ENCODE measurements at places on chromosomes 5 and 9. TPM values are rescaled to one million over a fixed set of nuclear protein-coding genes. Genes with fewer than 3 reads are reported as not detected.

- no peak for DNase-seq
- H3K4me3 ChIP-seq, result no peak overlapping the region
- H3K27me3 ChIP-seq, result no peaks in the 10 kb centered on the region
- no peaks in the 10 kb centered on the region for H3K4me1 ChIP-seq
Measured at GRCh38 chr9:7405924-7406604, 393.5 kb downstream of the DMAC1 start.

DNA sequence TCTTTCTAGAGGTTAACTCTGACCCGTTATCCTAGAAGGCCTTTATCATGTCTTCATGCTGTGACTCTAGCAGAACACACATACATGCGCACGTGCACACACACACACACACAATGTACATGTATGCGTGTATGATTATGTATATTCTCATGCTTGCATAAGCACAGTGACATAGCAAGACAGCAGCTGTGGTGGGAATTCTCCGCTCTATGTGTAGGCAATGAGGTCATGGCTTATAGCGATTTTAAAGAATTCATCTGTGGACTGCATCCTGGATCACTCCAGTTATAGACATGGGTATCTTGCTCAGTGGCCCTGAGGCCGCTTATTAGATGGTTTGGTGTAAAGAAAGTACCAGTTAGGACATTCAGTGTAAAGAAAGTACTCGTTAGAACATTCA lies 106.2 kb downstream of the FBXL7 start:
- H3K27ac ChIP-seq, result no peak overlapping the region
- no peak for DNase-seq
- no peaks in the 10 kb centered on the region for H3K4me1 ChIP-seq
- no peaks in the 10 kb centered on the region for H3K36me3 ChIP-seq
- H3K4me3 ChIP-seq, result no peak overlapping the region
- no peaks in the 10 kb centered on the region for H3K27me3 ChIP-seq

GRCh38 chr5:110077147-110077546 lies 387.4 kb downstream of the MAN2A1 start:
- H3K36me3 ChIP-seq, result no peaks in the 10 kb centered on the region
- H3K4me3 ChIP-seq, result no peak overlapping the region
- no peak overlapping the region for H3K27ac ChIP-seq
- no peak for DNase-seq

- no peak overlapping the region for H3K4me3 ChIP-seq
- no peaks in the 10 kb centered on the region for H3K4me1 ChIP-seq
- no peak for DNase-seq
- no peak overlapping the region for H3K27ac ChIP-seq
- H3K36me3 ChIP-seq, result peaks cover 20% of the 10 kb centered on the region
Measured at GRCh38 chr5:66010476-66010875, 84.1 kb downstream of the ERBIN start.

Gene SPATA31E1
- total RNA-seq, result not detected

Gene CNTFR
- total RNA-seq, result 3.0 TPM

DNA sequence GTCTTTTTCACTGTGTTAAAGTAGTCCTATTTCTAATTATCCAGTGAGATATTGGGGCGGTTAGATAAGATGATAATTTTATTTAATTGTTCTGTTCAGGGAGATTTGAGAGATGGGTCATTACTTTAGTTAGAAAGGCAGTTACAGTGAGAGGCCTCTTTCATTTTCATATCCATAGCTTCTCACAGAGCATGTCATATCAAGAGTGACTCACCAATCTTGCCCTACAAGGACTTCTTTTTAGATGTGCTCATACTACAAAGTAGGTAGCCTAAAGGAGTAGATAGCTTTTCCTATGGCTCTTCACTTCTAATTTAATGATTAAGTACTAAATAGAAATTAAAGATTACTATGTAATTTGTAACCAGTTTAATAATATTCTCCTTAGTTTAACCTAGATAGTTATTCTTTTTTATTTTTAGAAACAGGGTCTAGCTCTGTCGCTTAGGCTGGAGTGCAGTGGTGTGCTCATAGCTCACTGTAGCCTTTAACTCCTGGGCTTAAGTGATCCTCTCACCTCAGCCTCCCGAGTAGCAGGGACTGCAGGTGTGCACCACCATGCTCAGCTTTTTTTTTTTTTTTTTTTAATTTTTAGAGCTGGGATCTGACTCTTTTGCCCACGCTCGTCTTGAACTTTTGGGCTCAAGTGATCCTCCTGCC lies 71.0 kb downstream of the FER start:
- no peaks in the 10 kb centered on the region for H3K27me3 ChIP-seq
- no peaks in the 10 kb centered on the region for H3K36me3 ChIP-seq
- DNase-seq, result no peak
- no peak overlapping the region for H3K4me3 ChIP-seq

Gene CCIN
- 2.5 TPM for total RNA-seq

- peaks cover 3% of the 10 kb centered on the region for H3K36me3 ChIP-seq
- no peak overlapping the region for H3K27ac ChIP-seq
- H3K4me3 ChIP-seq, result no peak overlapping the region
- H3K4me1 ChIP-seq, result peaks cover 80% of the 10 kb centered on the region
- DNase-seq, result no peak
Measured at GRCh38 chr9:79615038-79615437, 43.3 kb downstream of the TLE4 start.

Gene PHF24
- 0.68 TPM for total RNA-seq

Gene ITGA2
- total RNA-seq, result 1.4 TPM

DNA sequence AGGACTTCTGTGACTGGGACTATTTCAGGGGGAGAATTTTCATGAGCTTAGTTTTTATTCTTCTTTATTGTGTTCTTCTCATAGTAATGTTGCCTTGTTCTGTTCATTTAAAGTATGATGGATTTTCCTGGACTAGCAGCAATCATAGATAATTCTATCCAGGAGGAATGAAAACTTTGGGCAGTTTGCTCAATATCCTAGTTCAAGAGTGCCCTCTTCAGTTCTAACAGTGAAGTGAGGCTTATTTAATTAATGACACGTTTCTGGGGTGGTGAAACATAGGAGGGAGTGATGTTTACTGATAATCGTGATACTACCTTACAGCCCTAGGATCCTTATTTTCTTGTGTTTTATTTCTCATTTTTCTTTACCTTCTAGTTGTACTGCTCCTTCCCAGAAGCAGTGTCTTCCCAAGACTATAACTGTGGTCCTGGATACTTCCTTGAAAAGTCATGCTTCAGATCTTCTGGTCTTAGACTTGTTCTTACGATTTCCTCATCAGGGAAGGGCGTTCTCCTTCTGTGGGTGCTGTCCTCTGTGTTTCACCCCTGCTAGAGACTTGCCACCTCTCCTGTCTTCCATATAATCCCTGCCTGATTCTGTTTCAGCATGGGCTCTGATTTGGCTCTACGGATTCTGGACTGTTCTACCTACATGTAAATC lies 57.4 kb downstream of the CFAP95 start:
- H3K27me3 ChIP-seq, result no peaks in the 10 kb centered on the region
- H3K4me3 ChIP-seq, result no peak overlapping the region
- no peaks in the 10 kb centered on the region for H3K4me1 ChIP-seq
- no peak overlapping the region for H3K27ac ChIP-seq
- no peak for DNase-seq

DNA sequence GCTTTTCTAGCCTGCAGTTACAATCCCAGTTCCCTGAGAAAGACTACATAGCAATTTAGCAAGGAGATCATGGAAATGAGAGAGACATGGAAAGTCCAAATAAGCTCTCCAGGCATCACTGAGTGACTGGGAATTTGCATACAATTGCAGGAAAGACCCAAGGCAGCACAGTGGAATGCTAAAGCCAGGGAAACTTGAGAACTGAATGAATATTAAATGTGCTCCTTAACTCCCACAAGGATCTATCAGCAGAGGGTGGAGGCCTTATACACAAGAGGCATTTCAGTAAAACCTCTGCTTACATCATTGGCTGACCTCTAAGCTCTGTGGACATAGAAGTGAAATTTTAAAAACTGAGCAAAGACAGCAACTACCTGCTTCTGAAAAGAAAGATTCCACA lies 355.6 kb upstream of the DAB2 start:
- no peak for DNase-seq
- peaks cover 11% of the 10 kb centered on the region for H3K4me1 ChIP-seq
- no peak overlapping the region for H3K27ac ChIP-seq
- H3K36me3 ChIP-seq, result no peaks in the 10 kb centered on the region

Gene OTULIN
- total RNA-seq, result 13.2 TPM

Gene MCC
- total RNA-seq, result 9.1 TPM

DNA sequence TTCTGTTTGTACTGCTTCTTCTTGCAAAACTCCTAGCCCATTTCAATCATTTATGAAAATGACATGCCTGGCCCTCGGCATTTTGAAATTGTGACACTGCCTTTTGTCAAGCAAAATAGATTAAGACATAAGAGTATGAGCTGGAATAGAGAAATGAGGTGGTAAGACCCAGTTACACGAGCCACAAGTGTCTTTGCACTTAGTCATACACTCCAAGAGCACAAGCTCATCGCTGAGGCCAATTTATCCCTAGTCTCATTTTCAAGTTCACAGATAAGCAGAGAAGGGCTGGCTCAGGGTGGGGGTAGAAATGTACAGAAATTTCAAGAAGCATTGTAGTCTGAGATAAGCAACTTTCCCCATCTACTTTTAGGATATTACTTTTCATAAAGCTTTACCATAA lies 40.6 kb upstream of the MAP1B start:
- H3K4me1 ChIP-seq, result no peaks in the 10 kb centered on the region
- no peak overlapping the region for H3K4me3 ChIP-seq
- no peaks in the 10 kb centered on the region for H3K36me3 ChIP-seq
- H3K27ac ChIP-seq, result no peak overlapping the region

DNA sequence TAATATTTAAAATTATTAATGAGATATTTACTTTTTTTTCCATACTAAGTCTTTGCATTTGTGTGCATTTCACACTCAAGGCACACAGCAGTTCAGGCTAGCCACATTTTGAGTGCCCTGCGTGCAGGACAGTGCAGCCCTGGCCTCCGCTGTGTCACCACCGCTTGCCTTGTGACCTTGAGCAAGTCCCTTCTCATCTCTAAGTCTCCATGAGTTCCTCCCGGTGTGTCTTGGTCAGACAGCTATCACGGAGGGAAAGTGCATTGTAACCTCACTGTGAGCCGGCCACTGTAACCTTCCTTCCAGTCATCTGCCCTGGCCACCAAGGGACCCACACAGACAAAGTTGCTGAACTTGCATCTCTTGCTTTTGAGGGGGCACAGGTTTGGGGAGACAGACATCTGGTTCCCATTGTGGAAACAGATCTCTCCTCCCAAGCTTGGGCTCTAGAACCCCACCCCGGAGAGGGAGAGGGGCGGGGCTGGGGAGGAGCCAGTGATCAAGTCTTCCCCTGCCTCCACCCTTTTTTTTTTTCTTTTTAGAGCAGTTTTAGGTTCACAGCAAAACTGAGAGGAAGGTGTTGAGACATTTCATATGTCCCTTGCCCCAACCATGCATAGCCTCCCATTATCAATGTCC lies 96.8 kb downstream of the C9orf50 start:
- no peak overlapping the region for H3K27ac ChIP-seq
- peak; percentile 51 for DNase-seq
- H3K27me3 ChIP-seq, result no peaks in the 10 kb centered on the region
- no peaks in the 10 kb centered on the region for H3K4me1 ChIP-seq
- H3K4me3 ChIP-seq, result no peak overlapping the region

DNA sequence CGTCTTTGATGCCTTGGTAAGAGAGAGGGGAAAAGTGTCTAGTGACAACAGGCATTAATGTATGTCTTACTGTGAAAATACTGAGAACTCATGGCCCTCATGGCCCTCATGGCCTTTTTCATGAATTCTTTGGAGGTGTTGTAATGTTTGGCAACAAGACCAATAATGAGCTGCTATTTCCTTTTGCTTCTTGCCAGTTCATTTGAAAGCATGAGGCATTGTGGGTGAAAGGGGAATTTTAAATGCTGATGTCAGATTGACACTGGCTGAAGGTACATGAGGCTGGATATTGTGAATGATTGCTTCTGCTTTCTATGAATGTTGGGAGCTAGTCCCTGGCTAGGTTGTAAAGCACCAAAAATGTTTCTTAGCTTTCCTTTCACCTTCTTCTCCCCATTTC lies 79.2 kb downstream of the DOCK2 start:
- H3K27me3 ChIP-seq, result no peaks in the 10 kb centered on the region
- no peaks in the 10 kb centered on the region for H3K36me3 ChIP-seq
- no peak overlapping the region for H3K27ac ChIP-seq
- H3K4me1 ChIP-seq, result no peaks in the 10 kb centered on the region
- no peak overlapping the region for H3K4me3 ChIP-seq

DNA sequence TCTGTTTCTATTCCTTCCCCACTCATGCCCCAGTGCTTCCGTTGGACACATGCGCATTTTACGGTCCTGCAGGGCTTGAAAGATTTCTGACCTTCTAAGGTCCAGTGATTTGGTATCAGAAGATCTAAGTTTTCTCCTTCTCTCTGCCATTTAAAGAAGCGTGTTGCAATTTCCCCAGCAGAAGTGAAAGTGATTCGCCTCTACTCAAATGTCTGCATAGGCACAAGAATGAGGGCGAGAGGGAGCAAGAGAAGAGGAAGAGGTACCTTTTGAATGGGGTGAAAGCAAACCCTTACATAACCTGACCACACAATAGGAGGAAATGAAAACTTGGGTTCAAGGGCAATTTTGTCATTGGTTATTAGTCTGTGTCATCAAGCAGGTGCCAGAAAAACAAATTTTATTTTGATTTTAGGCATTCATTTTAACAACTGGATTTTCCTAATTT lies 31.7 kb upstream of the NR3C1 start:
- H3K27me3 ChIP-seq, result no peaks in the 10 kb centered on the region
- H3K36me3 ChIP-seq, result no peaks in the 10 kb centered on the region
- no peak overlapping the region for H3K27ac ChIP-seq
- H3K4me1 ChIP-seq, result peaks cover 8% of the 10 kb centered on the region

Gene MUSK
- total RNA-seq, result 9.7 TPM

Gene TAL2
- total RNA-seq, result not detected

- no peaks in the 10 kb centered on the region for H3K27me3 ChIP-seq
- DNase-seq, result no peak
- H3K27ac ChIP-seq, result no peak overlapping the region
- H3K4me3 ChIP-seq, result no peak overlapping the region
- no peaks in the 10 kb centered on the region for H3K36me3 ChIP-seq
- no peaks in the 10 kb centered on the region for H3K4me1 ChIP-seq
Measured at GRCh38 chr5:102733534-102733933, 21.6 kb upstream of the PAM start.

Gene STKLD1
- not detected for total RNA-seq

Gene IRX2
- total RNA-seq, result not detected

GRCh38 chr5:29169886-29170285 lies 2023.6 kb upstream of the CDH6 start:
- H3K4me3 ChIP-seq, result no peak overlapping the region
- no peak overlapping the region for H3K27ac ChIP-seq
- H3K36me3 ChIP-seq, result no peaks in the 10 kb centered on the region
- H3K27me3 ChIP-seq, result no peaks in the 10 kb centered on the region
- no peaks in the 10 kb centered on the region for H3K4me1 ChIP-seq

Gene ANKRD18A
- total RNA-seq, result 0.28 TPM

GRCh38 chr5:73039082-73039481 lies 81.3 kb upstream of the TMEM171 start:
- peaks cover 36% of the 10 kb centered on the region for H3K36me3 ChIP-seq
- no peaks in the 10 kb centered on the region for H3K27me3 ChIP-seq
- H3K27ac ChIP-seq, result no peak overlapping the region
- no peak overlapping the region for H3K4me3 ChIP-seq

GRCh38 chr5:109160468-109160867 lies 249.3 kb downstream of the PJA2 start:
- no peak overlapping the region for H3K4me3 ChIP-seq
- H3K27ac ChIP-seq, result no peak overlapping the region
- DNase-seq, result no peak

Gene SGCD
- 8.2 TPM for total RNA-seq

- H3K4me1 ChIP-seq, result no peaks in the 10 kb centered on the region
- no peaks in the 10 kb centered on the region for H3K36me3 ChIP-seq
- H3K27ac ChIP-seq, result no peak overlapping the region
- no peaks in the 10 kb centered on the region for H3K27me3 ChIP-seq
- no peak for DNase-seq
Measured at GRCh38 chr9:4507306-4508130, 17.2 kb downstream of the SLC1A1 start.

Gene CCNJL
- total RNA-seq, result 1.8 TPM

GRCh38 chr9:129880654-129881546 lies 45.6 kb downstream of the USP20 start:
- H3K4me1 ChIP-seq, result peaks cover 46% of the 10 kb centered on the region
- no peak overlapping the region for H3K4me3 ChIP-seq
- peak overlapping the region; percentile 41 for H3K27ac ChIP-seq

All from sigmoid colon (tissue), 7 donors.